ENCODE measurements at places on chromosomes 5 and 9.
A peak's percentile ranks its signal among the peaks of the same experiment; 100 is the strongest.

- no peak for DNase-seq
Measured at GRCh38 chr9:93587651-93588347, 11.4 kb downstream of the PHF2 start.

- peak; percentile 17 for DNase-seq
Measured at GRCh38 chr5:157343842-157344790, 78.2 kb downstream of the CYFIP2 start.

- DNase-seq = peak; percentile 22
Measured at GRCh38 chr5:168020542-168021294, 270.7 kb upstream of the WWC1 start.

DNA sequence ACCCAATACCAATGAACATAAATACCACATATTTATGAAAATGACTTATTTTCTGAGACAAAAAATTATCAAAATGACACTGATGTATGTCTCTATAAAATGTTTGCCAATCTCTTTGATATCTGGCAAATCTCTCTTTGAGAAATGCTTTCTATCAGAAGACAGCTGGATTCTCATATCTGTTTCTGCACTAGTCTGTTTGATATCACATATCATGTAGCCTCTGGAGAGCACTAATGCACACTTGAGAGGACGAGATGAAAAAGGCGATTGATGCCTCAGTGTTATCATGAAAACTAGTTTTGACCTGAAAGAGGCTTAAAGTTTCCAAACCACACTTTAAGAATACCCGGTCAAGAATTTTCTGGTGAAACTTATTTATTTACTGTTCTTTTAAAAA is 29.1 kb upstream of the ANKRD55 start:
- DNase-seq = no peak

- DNase-seq = peak; percentile 90
Measured at GRCh38 chr9:86368871-86369521, 14.8 kb upstream of the TUT7 start.

- DNase-seq = no peak
Measured at GRCh38 chr5:115962565-115963402, 509 bp downstream of the LVRN start.

GRCh38 chr5:150486402-150487198 is 21.3 kb upstream of the NDST1 start:
- peak; percentile 61 for DNase-seq

DNA sequence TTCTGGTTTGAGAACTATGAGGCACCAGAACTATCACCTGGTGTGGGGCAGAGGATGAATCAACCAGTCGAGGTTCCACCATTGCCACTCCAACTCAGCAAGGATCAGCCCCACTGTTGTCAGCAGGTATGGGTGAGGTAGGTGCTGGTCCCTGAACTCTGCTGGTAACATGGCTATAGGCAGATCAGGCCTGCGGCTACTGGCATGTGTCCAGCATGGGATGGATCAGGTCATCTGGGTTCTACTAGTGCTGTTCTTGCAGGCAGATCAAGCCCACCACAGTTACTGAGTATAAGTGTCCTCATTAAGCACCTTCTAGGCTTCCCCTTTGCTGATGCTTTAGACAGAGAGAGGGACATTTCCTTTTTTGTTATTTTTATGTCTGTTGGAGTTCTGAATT is 71.7 kb downstream of the GABRA6 start:
- DNase-seq = no peak

- no peak for DNase-seq
Measured at GRCh38 chr5:149441194-149441753, 62.2 kb upstream of the IL17B start.

GRCh38 chr9:104177676-104178075 is 83.6 kb downstream of the SMC2 start:
- no peak for DNase-seq

- peak; percentile 40 for DNase-seq
Measured at GRCh38 chr5:132458226-132458560, 32.4 kb downstream of the IRF1 start.

- DNase-seq = no peak
Measured at GRCh38 chr5:23332650-23333251, 174.7 kb upstream of the PRDM9 start.

DNA sequence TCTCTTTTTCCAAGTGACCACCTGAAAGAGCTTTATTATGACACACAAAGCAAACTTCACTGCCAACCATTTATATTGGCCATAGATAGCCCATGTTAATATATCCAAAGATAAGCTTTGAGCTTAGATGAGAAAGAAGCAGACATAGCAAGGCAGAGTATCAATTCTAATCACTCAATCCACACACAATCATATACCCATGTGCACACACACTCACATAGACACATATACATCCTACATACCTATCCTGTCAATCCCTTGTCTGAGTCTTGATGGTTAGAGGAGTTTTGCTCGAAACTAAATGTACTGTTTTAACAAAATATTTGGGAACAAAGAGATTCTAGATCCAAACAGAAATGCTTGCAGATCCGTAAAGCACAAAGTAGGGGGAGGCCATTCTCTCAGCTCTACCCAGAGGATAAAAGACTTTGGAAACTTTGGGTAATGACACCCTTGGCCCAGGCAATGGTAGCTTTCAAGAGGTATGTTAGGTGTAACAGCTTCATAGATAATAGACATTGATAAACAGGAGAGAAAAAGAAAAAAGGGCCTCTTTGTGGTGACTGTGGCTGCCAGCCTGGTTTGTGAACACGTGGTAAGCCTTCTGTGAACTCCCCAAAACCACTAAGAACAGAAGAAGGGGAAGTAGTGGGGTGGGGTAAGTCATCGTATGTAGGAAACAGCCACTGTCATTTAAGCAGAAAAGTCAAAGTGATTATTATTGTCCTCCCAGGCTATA is 121.6 kb downstream of the TLR4 start:
- DNase-seq = no peak

DNA sequence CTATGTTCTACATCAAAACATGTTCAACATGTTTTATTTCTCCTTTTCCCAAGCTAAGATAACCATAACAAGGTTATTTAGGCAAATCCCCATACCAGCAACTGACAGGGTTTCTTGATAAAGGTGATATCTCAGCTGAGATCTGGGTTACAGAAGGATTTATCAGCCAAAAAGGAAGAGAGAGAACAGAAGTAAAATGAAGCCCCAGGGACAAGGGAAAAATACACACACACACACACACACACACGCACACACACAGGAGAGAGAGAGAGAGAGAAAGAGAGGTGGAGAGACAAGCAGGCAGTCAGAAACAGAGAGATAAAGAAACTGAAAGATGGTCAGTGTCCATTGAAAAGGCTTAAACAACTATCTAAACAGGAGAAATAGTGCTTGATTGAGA is 19.7 kb upstream of the MLLT3 start:
- DNase-seq = no peak

DNA sequence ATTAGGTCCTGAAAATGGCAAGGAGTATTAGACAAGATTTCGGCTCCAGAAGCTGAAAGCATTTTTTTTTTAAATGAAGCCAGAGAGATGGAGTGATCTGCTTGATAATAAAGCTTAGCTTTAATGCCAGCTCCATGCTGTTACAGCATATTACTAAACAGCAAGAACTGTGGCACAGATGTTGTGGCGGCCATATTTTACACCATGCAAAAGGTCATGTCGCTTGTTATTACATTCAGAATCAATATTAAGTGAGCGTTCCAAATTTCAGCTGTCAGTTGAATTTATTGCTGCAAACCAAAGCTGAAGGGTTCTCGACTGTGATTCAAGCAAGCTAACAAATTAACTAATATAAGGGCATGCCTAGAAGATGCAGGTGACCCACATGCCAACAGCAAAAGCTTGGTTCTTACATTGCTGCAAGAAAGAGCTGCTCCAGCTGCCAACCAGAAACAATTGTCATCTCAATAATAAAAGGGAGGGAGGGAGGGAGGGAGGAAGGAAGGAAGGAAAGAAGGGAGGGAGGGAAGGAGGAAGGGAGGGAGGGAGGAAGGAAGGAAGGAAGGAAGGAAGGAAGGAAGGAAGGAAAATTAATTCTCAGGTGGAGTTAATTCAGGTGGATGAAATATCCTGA is 517.7 kb upstream of the WWC1 start:
- DNase-seq = no peak

- peak; percentile 91 for DNase-seq
Measured at GRCh38 chr5:80871541-80871961, 88.6 kb upstream of the RASGRF2 start.

GRCh38 chr5:132474881-132475496 is 15.6 kb downstream of the IRF1 start:
- DNase-seq = no peak

DNA sequence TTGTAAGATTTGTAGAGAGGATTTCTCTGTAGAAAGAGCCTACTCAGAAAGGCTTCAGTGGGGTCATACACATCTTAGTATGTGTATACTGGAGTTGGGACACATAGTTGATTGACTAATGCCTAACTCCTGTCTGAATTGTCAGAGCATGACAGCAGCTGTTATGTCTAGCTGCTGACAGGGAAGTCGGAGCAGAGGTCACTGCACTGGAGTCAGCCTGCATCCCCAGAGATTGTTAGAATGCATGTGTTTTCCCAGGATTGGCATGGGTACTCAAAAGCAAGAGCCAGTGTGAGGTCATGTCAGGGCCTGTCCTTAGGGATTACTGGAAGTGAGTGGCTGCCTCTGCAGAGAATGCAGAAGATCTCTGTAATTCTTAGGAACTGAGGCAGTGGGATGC is 82.7 kb downstream of the ITGA1 start:
- DNase-seq = no peak

DNA sequence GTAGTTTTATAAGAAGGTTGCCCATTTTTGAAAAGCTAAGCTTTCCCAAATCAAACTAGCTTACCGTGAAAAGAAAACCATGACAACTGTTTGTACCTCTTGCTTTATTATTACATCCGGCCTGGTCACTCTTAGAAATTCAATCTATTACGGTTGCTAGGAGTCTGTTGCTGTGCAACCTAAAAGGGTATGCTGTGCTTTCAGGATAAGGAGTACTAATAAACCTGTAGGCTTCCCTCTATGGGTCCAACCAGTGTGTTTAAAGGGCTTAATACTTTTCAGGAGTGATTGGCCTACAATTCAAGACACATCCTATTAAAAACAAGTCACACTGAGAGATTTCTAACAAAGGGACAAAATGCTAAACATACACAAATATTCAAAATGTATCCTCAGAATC is 27.1 kb downstream of the RFX3 start:
- DNase-seq = peak; percentile 68

GRCh38 chr9:31359071-31359470 is 1025.4 kb upstream of the ACO1 start:
- DNase-seq = no peak

DNA sequence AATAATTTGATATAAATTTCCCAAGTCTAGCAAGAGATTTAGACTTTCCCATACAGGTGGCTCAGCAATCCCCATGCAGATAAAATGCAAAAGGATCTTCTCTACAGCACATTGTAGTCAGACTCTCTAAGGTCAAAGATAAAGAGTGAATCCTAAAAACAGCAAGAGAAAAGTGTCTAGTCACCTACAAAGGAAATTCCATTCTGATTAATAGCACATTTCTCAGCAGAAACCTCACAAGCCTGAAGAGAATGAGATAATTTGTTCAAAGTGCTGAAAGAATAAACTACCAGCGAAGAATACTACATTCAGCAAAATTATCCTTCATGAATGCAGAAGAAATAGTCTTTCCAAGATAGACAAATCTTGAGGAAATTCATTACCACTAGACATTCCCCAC is 493.3 kb downstream of the PRELID2 start:
- DNase-seq = peak; percentile 22

DNA sequence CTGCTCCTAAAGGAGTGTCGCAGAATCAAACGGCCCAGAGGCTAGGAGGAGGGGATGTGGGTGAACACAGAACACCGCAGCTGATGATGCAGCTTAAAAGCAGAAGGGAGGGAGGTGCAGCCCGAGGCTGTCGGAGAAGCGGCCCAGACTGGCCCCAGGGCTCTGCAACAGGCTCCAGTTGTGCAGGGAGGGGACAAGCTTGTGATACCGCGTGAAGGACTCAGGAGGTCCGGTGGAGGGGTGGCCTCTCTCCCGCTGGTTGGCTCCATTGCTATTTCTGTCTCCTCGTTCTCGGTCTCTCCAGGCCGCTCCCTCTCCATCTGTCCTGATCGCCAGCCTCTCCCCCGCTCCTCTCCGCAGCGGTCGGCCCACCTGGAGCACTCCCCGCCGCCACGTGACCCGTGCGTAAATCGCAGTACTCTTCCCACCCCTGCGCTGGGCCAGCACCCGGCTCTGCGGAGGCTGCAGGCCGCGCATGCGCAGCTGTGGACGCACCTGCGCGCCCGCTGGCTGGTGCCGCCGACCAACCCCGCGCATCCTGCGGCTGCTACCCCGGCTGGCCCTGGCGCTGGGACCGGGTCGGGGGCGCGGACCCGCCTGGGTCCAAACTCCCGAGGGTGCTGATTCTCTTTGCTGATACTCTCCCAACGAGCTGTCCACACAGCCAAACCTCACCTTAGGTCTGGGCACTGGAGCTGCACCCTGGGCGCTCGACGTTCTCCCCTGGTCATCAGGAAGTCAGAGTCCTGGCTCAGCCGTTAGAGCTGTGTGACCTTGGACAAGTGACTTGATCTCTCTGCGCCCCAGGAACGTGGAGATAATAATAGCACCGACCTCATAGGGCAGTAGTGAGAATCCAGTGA is 3.7 kb upstream of the STXBP1 start:
- peak; percentile 66 for DNase-seq

- peak; percentile 45 for DNase-seq
Measured at GRCh38 chr5:128774605-128775004, 190.7 kb upstream of the SLC27A6 start.
